ENCODE measurements at places on chromosomes 13 and 19. TPM values are rescaled to one million over a fixed set of nuclear protein-coding genes. Genes with fewer than 3 reads are reported as not detected.

GRCh38 chr19:46297700-46298478 is 1.0 kb downstream of the HIF3A start:
- peak; percentile 80 for DNase-seq
- no peaks in the 10 kb centered on the region for H3K27me3 ChIP-seq
- H3K27ac ChIP-seq: peak overlapping the region; percentile 82
- H3K4me3 ChIP-seq: peak overlapping the region; percentile 44

- H3K4me3 ChIP-seq: no peak overlapping the region
- H3K4me1 ChIP-seq: no peaks in the 10 kb centered on the region
- no peak for DNase-seq
- H3K36me3 ChIP-seq: no peaks in the 10 kb centered on the region
- no peaks in the 10 kb centered on the region for H3K27me3 ChIP-seq
Measured at GRCh38 chr13:78323040-78323439, 280.3 kb downstream of the POU4F1 start.

DNA sequence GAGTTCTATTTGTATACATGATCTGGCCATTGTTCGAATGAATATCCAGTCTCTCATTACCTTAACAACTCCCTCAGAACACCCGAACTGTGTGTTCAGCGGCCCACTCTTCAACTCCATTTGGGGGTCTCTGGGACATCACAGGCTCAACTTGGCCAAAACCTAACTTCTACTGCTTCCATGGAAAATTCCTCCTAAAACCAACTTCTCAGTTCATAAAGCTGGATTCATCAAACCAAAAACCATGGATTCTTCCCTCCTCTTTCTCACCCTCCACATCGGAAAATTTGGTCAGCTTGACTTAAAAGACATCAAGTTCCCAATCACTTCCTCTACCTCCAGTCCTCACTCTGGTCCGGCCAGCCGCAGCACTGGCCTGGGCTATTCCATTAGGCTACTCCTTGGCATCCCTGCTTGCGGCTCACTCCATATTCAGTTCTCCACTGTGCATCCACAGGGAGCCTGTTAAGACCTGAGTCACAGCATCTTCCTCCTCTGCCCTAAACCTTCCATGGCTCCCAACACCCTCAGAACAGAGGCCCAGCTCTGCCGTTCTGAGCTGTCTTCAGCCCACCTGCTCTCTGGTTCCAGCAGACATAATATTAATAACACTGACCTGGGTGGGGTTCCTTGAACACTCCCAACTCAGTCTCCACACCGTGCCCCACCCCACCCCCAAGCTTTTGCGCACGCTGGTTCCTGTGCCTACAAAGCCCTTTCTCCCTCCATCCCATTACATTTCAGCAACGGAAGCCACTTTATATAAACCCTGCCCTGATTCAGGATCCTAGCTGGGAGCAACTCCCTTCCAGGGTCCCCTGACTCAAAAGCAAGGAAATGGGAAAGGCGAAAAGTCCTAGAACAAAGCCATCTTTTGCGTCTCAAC is 1.1 kb downstream of the ZNF792 start:
- H3K27ac ChIP-seq: no peak overlapping the region
- H3K4me1 ChIP-seq: peaks cover 6% of the 10 kb centered on the region
- H3K36me3 ChIP-seq: peaks cover 13% of the 10 kb centered on the region
- DNase-seq: no peak

DNA sequence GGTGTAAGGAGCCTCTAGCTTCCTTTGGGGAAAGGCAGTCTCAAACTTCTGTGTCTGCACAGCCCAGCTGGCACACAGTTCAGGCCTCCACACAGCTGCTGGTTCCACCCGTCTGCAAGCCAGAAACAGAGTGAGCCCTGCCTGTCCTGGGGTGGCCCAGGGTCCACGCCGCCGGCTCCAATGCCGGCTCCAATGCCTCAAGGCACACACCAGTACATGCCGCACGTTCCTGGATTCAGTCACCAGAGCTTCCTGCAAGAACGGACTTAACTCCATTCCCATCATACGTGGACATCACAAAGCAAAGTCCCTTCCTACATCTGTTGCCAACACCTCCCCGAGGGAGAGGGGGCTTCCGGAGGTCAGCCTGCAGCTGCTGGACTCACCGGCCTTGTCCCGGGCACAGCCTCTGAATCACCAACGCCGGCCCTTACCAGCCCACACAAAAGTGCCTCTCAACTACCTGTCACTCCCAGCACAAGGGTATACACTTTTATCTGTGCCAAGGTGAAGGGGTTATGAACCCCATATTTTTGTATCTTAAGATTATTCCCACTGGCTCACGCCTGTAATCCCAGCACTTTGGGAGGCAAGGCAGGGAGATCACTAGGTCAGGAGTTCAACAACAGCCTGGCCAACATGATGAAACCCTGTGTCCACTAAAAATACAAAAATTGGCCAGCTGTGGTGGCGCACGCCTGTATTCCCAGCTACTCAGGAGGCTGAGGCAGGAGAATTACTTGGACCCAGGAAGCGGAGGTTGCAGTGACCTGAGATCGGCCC is 8.5 kb downstream of the SH3GL1 start:
- H3K36me3 ChIP-seq: no peaks in the 10 kb centered on the region
- no peak for DNase-seq
- peaks cover 32% of the 10 kb centered on the region for H3K4me1 ChIP-seq
- H3K27me3 ChIP-seq: no peaks in the 10 kb centered on the region
- H3K4me3 ChIP-seq: no peak overlapping the region

DNA sequence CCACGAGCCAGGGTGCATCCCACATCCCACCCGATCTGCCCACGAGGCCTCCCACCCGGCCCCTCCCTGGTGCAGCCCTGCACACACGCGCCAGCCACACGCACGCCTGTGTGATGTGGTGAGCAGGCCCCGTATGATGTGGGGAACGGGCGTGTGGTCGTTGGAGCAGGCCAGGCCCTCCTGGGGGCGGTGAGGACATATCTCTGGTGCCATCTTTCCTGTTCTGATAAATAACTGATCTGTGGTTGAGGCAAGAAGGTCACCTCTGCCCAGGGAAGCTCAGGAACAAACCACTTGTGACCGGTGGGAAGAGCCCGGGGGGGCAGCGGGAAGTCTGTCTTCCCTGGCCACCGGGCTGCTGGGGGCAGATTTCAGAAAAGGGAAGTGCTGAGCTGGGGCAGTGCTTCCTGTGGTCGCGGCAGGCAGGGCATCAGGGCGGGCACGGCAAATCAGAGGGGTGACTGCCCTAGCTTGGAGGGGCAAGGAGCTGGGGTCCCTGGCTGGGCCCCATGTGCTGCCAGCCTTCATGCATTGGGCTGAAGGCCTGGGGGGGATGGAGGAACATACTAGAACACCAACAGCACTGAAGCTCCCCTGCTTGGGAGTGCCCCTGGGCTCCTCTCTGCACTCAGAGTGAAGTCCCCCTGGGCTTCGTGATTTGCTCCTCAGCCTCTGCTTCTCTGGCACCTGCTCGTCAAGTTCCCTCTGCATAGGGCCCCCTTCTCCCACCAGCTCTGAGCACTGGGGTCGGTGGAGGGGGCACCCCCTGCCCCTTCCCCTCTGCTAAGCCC is 35.2 kb upstream of the SLC7A10 start:
- H3K27me3 ChIP-seq: no peaks in the 10 kb centered on the region
- no peak overlapping the region for H3K4me3 ChIP-seq
- H3K36me3 ChIP-seq: no peaks in the 10 kb centered on the region
- no peak for DNase-seq
- H3K27ac ChIP-seq: no peak overlapping the region

DNA sequence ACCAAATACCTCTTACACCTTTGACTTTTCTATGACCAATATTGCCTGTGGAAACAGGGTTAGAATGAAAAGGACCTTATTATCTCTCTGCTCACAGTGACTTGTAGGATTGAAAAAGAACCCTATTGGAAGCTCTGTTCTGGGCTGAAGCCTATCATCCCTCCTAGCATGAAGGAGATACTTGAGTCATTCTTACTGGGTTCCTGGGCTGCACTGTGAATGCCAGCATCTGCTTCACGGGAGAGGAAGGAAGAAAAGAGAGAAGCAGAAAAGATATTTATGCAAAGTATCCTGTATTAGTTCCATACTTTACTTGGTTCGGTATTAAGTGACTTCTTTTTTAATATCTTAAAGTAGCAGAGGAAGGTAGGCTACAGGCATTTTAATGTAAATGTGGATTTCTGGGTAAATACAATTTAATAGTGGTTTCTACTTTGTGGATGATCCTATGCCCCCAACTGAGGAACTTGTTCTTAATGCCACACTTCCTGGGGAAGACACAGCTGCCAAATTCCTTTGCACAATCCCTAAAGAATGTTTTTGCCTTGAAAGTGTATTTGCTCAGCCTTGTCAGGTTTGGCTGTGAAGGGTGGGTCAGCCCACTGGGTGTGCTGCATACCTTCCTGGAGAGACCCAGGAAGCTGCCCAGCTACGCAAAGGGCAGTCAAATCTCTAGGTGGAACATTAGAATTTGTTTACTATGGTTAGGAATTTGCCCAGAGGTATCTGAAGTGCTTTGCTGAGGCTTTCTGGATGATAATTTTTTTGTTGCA is 13.7 kb upstream of the SCEL start:
- H3K4me3 ChIP-seq: no peak overlapping the region
- DNase-seq: no peak
- no peaks in the 10 kb centered on the region for H3K4me1 ChIP-seq
- H3K27ac ChIP-seq: no peak overlapping the region
- no peaks in the 10 kb centered on the region for H3K36me3 ChIP-seq

- no peaks in the 10 kb centered on the region for H3K36me3 ChIP-seq
- no peak overlapping the region for H3K4me3 ChIP-seq
- H3K4me1 ChIP-seq: no peaks in the 10 kb centered on the region
- no peak for DNase-seq
- H3K27me3 ChIP-seq: peaks cover 3% of the 10 kb centered on the region
- no peak overlapping the region for H3K27ac ChIP-seq
Measured at GRCh38 chr13:38415233-38415632, 65.6 kb downstream of the UFM1 start.

DNA sequence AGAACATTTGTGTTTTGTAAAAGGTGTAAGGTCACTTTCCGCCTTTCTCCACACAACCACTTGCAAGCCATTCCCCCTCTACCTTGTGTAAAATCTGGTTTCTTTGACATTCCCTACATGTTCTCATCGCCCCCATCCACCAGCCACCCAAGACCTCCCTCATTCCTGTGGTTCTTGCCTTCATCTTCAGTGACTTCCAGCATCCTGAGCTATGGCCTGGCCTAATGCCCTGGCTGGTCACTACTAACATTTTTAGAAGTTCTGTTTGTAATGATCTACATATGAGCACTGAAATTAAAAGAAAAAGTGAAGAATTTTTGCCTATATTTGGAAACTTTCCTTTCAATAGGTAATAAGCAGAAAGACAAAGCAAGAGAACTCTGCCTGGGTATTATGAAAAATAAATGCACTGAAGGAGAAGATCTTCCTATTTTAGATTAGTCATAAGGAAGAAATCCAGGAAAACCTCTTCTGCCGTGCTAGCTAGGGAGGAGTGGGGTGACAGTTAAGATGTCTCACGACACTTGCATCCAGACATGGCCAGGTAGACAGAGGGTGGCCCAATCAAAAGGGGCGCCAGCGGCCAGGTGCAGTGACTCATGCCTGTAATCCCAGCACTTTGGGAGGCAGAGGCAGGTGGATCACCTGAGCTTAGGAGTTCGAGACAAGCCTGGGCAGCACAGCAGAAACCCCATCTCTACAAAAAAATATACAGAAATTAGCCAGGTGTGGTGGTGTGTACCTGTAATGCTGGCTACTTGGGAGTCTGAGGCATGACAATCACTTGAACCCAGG is 28.1 kb upstream of the MPHOSPH8 start:
- H3K27ac ChIP-seq: no peak overlapping the region
- DNase-seq: no peak
- H3K36me3 ChIP-seq: no peaks in the 10 kb centered on the region
- no peaks in the 10 kb centered on the region for H3K27me3 ChIP-seq
- no peak overlapping the region for H3K4me3 ChIP-seq

- H3K36me3 ChIP-seq: no peaks in the 10 kb centered on the region
- no peaks in the 10 kb centered on the region for H3K27me3 ChIP-seq
- no peak overlapping the region for H3K27ac ChIP-seq
- DNase-seq: no peak
- H3K4me1 ChIP-seq: peaks cover 6% of the 10 kb centered on the region
- H3K4me3 ChIP-seq: no peak overlapping the region
Measured at GRCh38 chr13:48493851-48494250, 39.0 kb downstream of the RCBTB2 start.

DNA sequence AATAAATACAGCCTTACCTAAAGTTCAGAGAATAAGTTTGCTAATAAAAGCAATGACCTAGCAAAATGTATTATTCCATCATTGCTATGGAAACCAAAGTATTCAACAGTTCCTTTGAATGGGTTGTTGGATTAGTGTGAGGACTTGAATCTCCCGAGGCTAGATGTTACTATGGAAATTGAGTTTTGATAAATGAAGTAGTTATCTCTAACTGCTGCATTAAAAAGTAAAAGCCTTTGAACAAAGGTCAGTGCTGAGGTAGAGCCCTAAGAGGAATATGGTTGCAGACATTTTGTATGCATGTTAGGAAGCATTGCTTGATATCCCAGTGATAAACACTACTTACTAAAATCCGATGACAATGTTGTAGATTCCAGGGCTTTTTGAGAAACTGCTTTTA is 6.2 kb downstream of the KLF5 start:
- H3K27me3 ChIP-seq: no peaks in the 10 kb centered on the region
- no peak overlapping the region for H3K27ac ChIP-seq
- no peaks in the 10 kb centered on the region for H3K4me1 ChIP-seq
- DNase-seq: no peak
- H3K4me3 ChIP-seq: no peak overlapping the region

GRCh38 chr19:48102870-48103751 is 7.5 kb downstream of the PLA2G4C start:
- H3K27ac ChIP-seq: no peak overlapping the region
- H3K36me3 ChIP-seq: no peaks in the 10 kb centered on the region
- H3K4me3 ChIP-seq: no peak overlapping the region
- H3K27me3 ChIP-seq: no peaks in the 10 kb centered on the region

DNA sequence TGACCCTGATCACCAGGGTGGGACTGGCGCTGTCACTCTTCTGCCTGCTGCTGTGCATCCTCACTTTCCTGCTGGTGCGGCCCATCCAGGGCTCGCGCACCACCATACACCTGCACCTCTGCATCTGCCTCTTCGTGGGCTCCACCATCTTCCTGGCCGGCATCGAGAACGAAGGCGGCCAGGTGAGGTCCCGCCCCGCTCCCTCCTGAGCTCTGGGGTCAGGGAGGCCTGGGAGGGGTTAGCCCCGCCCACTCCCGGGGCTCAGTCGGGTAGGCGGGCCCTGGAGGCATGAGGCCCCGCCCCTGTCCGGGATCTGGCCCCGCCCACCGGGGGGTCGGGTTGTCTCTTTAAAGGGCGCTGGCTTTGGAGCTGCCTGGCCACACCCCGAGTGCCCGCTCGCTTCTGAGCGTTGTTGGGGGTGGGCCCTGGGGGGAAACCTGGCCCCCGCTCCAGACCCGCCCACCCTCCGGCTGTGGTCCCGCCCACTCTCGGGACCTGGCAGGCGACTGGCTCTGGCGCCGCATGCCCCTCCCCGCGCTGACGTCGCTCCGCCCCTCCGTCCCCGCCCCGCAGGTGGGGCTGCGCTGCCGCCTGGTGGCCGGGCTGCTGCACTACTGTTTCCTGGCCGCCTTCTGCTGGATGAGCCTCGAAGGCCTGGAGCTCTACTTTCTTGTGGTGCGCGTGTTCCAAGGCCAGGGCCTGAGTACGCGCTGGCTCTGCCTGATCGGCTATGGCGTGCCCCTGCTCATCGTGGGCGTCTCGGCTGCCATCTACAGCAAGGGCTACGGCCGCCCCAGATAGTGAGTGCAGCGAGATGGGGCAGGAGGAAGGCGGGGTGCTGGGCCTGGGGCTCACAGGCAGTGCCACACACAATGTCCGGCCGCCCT is 13.1 kb downstream of the DDX39A start:
- peaks cover 6% of the 10 kb centered on the region for H3K4me1 ChIP-seq
- peak; percentile 96 for DNase-seq

- no peak for DNase-seq
- H3K27ac ChIP-seq: no peak overlapping the region
- no peaks in the 10 kb centered on the region for H3K4me1 ChIP-seq
- no peaks in the 10 kb centered on the region for H3K27me3 ChIP-seq
- H3K4me3 ChIP-seq: no peak overlapping the region
Measured at GRCh38 chr13:71461892-71462291, 405.1 kb downstream of the DACH1 start.

CEBPA gene
- total RNA-seq: 3.7 TPM

SBSN gene
- total RNA-seq: not detected

C3 gene
- 1,700 TPM for total RNA-seq

Data from ovary (tissue), 10 donors.